ENCODE measurements at places on chromosomes 12 and 14.

- DNase-seq: no peak
These were observed 87.8 kb upstream of the DYNC1H1 start for GRCh38 chr14:101876555-101876938.

DNA sequence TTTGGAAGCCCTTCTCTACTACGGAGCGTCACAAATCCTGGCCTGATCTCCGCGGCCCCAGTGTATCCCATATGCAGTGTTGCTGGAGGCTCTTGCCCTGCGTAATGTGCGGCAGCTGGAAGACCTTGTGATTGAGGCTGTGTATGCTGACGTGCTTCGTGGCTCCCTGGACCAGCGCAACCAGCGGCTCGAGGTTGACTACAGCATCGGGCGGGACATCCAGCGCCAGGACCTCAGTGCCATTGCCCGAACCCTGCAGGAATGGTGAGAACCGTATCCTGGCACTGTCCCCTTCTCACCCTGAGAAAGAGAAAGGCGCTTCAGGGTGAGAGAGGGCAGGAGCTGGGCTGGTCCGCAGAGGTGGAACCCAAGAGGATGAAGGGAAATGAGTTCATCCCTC lies 5.3 kb downstream of the COPS7A start:
- no peak for DNase-seq

GRCh38 chr14:100684154-100684553 lies 42.5 kb upstream of the DLK1 start:
- no peak for DNase-seq

DNA sequence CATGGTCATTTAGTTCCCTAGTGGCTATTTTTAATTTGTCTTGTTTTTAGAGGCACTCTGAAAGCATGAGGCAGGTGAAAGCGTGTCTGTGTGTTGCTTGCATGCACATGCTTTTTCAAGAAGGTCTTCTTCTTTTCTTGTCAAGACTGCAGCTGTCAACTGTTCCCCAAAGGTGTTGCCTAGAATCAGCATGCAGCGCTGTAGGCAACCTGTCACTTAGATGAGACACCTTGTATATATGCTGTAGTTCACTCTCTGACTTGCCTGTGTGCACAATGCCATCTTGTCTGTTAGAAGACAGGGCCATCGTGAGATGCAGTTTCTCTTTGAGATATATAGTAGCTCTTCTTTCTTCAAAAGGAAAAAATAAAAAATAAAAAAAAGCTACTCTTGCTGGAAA lies 885.7 kb downstream of the DIO2 start:
- DNase-seq: no peak

- DNase-seq: no peak
These were observed 130.2 kb upstream of the EEA1 start for GRCh38 chr12:93059288-93059687.

DNA sequence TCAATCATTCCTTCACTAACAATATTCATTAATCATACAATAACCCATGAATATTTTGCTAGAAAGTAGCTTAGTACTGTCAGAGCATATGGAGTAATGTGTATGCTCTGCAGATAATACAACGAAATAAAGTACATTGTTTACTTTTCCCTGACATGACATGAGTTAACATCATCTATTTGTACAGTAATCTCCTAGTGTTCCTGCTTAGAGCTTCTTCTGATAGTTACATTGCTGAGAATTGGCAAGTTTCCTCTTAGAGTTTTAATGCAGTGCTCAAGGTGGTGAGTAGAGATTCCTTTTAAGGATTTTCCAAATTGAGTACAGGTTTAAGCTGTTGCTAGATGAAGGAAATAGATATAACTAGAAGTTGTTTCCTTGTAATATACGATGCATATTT lies 164.5 kb upstream of the NPAS3 start:
- DNase-seq: no peak

GRCh38 chr12:23671881-23672280 lies 277.6 kb downstream of the SOX5 start:
- DNase-seq: no peak

GRCh38 chr12:1503281-1503711 lies 91.1 kb downstream of the FBXL14 start:
- DNase-seq: no peak

- no peak for DNase-seq
These were observed 66.3 kb downstream of the CKB start for GRCh38 chr14:103456167-103456835.

- no peak for DNase-seq
These were observed 4.2 kb downstream of the RNASE9 start for GRCh38 chr14:20556500-20557211.

DNA sequence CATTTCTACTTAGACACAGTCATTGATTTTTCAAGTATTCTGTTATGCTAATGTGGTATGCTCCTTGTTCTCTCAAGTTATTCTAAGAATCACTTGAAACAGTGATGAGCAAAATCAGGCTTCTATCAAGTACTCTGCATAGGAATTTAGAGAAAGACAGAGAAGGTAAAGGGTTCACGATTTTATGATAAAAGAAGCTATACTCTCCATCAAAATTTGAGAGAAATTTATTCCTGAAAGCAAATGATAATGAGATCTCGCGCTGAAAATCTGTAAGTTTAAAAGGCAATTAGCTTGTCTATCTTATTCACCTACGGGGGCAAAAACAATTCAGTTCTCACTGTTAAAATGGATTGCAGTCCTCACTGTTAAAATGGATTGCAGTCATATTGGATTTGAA lies 1404.3 kb upstream of the FLRT2 start:
- DNase-seq: no peak

DNA sequence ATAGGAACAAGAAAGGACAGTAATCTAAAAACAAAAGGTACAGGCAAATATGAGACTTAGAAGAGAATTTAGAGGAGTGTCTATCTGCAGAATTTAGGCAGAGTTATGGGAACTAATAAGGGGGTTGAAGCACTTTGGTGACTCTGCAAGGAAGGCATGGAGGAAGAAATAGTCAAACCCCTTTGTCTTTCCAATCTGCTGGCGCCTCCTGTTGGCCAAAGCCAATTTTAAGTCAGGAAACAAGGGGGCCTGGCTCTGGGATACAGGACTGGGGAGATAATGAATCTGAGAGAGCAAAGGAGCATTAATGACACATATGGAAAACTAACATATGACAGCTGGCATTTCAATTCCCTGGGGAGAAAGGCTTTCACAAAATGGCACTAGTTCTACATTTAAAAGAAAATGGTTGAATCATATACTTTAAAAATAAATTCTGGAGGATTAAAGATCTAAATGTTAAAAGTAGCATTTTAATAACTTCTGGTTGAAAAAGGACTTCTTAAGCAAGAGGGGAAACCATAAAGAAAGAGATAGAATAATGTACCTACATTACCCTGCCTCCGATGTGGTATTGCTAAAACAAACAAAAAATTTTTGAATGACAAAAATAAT lies 48.5 kb upstream of the CSRP2 start:
- DNase-seq: no peak

- no peak for DNase-seq
These were observed 275.2 kb upstream of the CRY1 start for GRCh38 chr12:107368586-107368985.

DNA sequence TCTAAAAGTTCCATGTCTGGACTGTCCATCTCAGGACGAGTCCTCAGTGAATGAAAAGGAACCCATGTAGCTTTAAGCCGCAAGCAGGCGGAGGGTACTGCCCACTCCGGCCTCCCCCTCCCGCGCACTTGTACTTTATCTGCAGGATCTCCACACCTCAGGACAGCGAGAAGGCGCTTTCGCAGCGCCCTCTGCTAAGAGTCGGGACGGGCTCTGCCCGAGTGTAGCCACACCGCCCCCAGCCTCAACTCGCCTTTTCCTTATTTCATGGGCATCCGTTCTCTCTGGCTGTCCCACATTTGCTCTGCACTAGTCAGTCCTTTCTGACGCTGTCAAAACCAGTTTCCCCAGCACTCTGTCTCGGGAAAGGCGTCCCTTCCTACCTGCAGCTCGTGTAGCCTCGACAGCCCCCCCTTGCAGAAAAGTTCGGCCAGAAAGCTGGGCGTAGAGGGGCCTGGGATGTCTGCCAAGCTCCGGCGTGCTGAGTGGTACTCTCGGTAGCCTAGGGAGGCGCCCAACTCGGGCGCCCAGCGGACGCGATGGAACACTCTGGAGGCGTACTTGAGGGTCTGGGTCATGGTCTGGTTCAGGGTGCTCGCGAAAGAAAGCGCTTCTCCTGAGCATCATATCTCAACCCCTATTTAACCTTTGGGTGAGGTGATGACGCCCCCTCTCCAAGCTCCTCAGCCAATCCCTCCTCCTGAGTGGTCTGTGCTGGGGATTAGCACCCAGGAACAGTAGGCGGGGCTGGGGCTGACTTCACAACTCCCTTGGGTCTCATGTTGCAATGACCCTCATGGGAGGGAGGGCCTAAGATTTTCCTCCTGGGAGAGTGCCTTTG lies at the start of gene CYP27B1:
Gene CYP27B1 (minus strand): TSS at position 615 of the 841 bp plus-strand sequence. CDS start 37 bp downstream, at position 578.
- peak; percentile 98 for DNase-seq

GRCh38 chr12:91109148-91109564 lies 2.1 kb downstream of the LUM start:
- no peak for DNase-seq

DNA sequence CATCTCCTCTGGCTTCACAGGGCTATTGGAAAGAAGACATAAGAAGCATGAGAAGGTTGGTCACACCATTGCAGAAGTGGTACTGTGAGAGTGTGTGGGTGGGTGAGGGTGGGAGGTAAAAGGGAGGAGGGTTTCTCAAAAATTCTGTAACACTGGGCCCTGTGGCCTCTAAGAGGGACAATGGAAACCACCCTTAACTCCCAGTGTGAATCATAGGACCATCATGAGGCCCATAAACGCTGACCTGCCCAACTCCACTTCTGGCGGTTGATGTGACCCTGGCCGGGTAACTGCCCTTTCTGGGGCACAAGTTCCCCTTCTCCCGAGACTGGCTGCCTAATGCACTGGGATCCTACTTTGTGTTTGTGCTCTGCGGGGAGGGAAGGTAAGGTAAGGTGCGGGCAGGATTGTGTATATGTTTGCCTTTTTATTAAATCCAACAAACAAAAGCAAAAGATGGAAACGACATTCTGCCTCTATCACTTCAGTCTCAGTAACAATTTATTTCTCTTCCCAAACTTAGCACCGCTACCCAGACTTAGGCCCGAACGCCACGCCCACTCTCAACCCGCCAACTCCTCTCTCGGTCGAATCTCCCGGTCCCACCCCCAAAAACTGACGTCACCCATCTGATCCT lies 551 bp downstream of the METTL1 start:
- DNase-seq: no peak

GRCh38 chr12:13061377-13061776 lies 17.2 kb downstream of the FAM234B start:
- DNase-seq: no peak

DNA sequence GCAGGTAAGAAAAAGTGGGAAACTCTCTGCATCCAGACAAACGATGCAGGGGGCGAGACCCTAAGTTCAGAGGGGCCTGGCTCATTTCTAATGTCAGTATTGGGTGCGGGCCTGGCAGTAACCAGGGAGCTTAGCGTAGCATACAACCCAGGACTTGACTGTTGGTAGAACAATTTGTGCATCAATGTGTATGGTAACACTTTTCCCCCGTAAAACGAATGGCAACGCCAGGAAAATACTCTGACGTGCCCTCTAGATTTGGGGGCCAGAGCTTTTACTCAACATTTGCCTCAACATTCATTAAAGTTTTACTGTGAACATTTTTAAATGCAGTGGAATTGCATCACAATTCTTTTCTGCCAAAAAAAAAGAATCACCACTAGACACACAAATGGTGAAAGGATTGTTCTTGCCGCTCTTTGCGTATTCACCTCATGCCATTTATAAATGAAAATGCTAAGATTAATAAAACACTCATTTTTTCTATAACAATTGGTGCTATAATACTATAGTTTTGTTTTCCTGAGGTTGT lies 867 bp downstream of the RHOJ start:
- DNase-seq: no peak

DNA sequence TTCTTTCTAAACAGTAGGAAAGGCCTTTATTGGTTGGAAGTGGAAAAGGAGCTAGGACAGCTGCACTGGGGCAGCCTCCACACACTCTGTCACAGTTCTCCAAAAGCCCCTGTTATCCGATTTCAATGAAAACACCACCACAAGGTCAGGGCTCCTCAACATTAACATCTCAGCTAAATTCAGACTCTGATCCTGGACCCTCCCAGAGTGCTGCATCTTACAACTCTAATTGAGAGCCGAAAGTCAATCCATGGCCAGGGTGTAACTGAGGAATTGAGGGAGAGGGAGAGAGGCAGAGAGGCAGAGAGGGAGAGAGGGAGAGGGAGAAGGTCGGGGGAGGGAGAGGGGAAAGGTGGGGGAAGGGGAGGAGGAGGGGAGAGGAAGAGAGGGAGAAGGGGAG lies 32.1 kb downstream of the DICER1 start:
- no peak for DNase-seq

DNA sequence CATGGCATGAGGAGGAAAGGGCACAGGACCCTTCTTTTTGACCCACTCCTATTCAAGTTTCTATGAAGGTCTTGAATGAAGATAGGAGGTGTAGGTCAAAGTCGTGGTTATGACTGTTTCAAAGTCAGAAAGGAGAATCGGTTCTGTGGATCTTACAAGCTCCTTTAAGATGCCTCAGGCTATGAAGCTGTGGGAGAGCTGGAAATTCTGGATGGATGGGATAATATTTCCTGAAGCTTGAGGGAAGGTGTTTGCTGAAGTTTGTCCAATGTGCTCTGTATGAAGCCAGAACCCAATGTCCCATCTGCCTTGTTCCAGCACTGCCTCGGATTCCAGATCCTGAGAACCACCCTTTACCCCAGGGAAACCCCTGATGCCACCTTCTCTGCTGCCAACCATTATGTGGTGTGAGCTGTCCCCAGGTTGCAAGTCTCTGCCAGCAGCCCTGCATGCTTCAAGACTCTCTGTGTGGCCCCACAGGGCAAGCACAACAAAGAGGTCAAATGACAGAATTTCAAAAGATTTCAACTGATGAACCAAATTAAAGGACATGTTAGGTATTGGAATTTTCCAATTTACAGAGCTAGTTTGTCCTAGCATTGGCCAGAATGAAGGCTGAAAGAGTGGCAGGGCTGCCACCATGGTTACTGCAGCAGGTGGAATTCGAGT lies 472.0 kb downstream of the RGS6 start:
- no peak for DNase-seq

- no peak for DNase-seq
These were observed 174.2 kb upstream of the PARP11 start for GRCh38 chr12:4047421-4047820.

DNA sequence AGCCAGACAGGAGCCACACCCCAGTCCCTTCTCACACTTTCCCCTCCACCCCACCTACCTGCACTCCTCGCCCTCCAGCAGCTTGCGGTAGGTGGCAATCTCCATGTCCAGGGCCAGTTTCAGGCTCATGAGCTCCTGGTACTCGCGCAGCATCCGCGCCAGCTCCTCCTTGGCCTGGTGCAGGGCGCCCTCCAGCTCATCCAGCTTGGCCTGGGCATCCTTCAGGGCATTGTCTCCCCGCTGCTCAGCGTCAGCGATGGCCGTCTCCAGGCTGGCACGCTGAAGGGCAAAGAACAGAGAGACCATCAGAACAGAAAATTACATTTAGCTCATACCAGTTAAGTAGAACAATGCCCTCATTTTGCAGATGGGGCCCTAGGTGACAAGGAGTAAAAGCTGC lies 5.5 kb downstream of the KRT74 start:
- DNase-seq: no peak
